HEK293T (cell line): ENCODE measurements at places on chromosomes 5 and 9.

DNA sequence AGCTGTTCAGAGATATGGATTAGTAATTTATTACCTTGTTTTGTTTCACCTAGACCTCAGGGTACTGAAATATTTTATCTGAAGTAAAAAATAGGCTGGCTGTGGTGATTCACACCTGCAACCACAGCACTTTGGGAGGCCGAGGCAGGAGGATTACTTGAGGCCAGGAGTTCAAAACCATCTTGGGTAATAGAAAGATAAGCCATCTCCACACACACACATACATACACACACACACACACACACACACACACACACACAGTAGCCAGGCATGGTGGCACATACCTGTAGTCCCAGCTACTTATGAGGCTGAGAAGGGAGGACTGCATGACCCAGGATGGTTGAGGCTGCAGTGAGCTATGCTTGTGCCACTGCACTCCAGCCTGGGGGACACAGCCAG is 3.7 kb downstream of the ANXA2R start:
- DNase-seq, result no peak

DNA sequence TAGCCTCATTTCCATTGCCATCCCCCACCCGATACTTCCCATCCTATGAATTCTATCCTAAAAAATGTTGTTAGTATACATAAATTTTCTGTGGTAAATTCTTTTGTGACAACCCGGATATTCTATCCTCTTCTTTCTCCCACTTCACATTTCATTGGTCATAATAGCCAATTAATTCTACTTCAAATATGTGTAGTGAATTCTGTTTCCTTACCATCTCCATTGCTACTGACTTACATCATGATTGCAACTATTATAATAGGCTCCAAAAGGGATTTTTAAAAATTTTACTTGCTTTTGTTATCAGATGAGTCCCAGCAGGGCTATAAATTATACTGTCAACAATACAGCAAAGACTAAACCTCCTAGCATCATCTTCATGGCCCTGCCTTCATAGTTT is 1326.8 kb downstream of the PTPRD start:
- DNase-seq, result no peak

DNA sequence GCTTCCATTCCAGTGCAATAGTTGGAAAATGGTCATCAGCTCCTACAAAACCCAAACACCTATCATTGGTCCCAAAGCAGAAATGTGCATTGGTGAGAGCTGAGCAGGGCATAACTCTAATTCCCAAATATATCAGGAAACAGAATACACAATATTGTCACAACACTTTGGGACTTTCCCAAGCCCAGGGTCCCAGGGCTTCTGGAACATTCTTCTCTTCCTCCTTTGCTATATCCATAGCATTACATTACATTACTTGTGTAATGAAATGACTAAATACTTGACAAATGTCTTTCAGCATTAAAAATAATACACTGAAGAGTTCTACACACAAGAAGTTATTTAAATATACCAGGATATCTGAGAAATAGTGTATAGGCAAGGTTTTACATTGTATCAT is 45.6 kb downstream of the LIX1 start:
- DNase-seq, result no peak

DNA sequence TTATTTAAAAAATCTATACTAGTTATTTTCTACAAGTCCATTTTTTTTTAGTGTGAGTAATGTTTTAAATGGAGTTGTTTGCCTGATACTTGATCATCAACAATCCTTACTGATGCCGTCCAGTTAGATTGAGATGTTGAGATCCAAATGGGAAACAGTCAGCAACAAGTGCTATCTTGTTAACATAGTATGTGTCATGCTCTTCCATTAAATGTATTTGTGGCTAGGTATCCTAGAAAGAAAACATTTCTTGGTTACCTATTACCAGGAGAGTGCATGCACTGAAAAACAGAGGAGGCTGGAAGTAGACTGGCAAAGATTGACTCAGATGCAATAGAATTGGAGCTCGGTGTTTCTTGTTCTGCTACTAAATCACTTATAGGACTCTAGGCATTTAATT is 123.4 kb upstream of the MAN2A1 start:
- DNase-seq, result no peak

GRCh38 chr5:149895416-149896345 is 48.9 kb downstream of the PDE6A start:
- no peak for DNase-seq

- DNase-seq, result no peak
These were observed 22.6 kb downstream of the PIP5K1B start for GRCh38 chr9:68727636-68728035.

DNA sequence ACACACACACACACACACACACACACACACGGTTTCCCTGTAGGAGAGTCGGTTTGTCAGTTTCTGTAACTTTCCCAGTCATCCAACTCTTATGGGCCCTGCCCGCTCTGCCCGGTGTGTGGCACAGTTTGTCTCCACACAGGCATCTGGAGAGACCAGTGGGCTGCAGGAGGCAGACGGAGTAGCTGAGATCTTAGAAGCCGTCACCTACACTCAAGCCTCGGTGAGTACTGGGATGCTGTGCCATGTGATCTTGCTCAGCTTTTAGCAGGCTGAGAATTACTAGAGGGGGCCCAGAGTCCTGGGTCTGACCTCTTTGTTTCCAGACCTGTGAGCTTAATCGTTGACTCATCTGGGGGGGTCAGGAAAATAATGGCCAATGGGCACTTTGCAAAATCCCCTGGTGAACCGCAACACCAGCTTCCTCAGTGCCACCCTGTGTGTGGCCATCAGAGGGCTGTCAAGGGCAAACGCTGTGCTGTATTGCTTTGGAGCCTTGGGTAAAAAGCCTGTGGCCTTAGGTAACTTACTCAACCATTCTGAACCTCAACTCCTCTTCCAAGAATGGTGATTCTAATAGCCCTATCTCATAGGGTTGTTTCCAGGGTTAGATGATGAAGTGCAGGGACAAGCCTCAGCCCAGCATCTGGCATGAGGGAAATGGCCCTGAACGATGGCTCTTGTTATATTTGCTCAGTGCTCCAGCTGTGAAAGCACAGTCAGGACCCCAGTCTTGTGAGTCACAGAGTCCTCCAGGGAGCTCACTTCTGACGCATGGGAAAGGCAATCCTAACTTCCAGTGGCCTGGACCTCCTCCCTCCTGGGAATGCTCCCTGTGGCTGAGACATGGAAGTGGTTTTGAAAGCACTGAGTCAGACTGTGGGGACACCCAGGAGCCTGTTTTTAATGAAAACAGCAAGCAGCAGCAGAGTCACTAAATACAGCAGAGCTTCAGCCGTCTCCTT is 45.6 kb downstream of the COL15A1 start:
- DNase-seq, result no peak

DNA sequence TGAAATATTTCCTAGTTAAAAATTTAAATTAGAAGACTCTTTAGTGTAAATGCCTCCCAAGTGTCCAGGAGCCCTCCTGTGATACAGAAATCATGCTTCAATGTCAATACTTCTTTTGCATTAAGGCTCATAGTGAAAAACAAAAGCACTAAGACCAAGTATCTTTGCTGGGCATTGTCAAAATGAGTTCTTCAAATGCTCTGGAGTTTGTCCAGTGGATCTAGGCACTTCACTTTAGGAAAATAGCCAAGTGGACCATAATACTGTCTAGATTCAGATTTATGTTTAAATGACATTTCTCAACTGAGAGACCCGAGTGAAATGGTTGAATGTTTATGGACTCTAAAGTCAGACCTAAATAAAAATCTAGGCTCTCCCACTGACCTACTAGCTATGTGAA is 21.3 kb upstream of the CCDC112 start:
- no peak for DNase-seq

DNA sequence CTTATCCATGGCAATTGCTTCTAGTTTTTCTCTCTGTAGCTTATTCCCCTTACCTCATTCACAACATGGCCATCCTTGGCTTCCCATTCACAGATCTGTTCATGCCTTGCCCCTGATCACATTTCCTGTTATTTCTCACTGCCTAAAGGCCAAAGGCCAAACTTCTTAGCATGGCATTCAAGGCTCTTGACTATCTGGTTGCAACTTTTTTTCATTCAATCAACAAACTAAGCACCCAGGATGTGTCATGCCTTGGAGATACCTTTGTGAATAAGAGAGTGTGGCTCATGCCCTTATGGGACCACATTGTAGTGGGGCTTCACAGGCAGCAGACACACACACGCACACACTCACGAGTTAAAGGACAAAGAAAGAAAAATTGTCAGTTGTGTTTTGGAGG is 27.6 kb downstream of the FGF1 start:
- no peak for DNase-seq

DNA sequence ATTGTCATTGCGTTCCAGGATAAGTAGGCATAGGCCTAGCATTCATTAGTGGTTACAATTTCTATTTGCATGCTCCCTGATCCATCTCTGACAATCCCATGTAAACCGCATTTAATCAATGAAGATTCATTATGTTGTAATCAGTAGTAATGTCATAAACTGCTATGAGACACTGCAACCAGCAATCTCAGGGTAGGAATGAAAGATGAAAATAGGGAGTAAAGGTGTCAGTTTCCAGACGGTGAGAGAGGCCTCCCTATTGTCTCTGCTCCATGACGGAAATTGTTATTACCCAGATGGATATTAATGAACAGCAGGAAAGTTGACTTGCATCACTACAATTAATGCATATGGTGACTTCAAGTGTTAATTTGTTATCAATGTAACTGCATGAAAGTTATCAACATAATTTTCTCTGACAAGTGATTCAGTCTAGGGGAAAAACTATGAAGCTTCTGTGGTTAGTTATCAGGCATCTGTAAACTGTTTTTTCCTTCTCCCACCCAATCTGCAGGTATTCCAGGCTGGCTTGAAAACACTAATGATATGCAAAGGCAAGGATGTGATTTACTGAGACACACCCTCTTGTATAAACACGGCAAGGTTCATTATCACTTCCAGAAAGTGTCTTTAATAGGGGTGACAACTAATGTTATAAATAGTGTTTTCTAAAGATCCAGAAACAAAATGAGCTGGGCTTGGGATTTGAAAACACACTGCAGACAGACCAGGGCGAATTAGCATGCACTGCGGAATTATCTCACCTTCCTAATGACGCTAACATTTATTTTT is 73.5 kb downstream of the ZNF622 start:
- DNase-seq, result no peak

DNA sequence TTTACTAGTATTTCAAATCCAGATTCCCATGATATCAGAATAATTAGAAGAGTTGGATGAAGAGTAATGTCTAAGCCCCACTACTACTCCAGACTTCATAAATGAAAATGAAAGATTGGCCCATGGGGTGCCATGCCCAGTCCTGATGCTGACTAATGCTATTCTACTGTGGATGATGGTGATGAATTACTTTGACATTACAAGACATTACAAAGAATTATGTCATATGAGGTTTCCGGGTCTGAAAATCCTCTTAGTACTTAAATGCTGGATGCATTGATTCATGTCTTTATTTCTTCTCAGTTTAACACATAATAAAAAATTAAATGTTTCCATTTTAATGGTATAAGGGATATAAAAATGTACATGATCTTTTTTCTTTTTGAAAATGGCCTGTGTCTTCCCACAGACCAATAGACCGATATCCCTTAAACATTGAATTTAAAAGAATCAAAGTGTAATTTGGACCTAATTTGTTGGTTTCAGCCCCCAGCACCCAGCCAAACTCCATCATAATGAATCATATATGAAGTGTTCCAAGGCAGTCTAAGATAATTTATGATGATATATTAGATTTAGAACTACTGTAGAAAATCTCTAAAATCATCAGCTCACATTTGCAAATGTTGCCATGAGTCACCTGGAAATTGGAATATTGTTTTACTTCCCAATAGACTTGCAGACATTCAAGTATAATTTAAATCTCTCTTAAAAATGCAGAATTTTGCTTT is 223.6 kb upstream of the SGCD start:
- no peak for DNase-seq

DNA sequence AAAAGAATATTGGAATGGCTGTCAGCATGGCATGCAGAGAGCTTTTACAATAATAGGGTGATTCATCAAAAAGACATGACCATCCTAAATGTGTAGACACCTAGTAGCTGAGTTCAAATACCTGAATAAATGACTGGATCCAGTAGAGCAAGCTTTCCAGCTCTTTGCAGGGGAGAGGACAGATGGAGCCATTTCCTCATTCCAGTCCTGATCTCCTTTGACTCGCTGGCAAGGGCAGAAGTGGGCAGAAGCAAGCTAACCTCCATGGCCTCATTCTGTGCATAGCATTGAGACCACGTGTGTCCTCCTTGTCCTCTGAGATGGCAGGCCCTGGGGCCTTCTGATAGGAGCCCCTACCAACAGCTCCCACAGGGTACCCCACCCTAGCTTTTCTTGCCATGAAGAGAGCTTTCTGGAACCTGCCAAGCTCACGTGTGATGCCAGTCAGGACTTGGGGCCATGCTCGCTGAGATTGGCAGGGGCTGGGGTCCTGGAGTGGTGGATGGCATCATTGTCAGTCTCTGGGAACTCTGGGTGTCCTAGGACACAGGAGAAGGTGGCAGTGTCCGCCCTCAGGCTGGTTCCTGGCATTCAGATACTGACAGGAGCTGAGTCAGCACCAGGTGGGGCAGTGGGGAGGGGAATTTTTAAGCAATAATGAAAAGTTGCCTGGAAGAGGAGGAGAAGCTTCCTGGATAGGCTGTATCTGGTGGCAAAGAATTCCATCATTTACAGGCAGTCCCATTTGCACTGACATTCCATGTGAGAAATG is 33.6 kb downstream of the WWC1 start:
- no peak for DNase-seq

DNA sequence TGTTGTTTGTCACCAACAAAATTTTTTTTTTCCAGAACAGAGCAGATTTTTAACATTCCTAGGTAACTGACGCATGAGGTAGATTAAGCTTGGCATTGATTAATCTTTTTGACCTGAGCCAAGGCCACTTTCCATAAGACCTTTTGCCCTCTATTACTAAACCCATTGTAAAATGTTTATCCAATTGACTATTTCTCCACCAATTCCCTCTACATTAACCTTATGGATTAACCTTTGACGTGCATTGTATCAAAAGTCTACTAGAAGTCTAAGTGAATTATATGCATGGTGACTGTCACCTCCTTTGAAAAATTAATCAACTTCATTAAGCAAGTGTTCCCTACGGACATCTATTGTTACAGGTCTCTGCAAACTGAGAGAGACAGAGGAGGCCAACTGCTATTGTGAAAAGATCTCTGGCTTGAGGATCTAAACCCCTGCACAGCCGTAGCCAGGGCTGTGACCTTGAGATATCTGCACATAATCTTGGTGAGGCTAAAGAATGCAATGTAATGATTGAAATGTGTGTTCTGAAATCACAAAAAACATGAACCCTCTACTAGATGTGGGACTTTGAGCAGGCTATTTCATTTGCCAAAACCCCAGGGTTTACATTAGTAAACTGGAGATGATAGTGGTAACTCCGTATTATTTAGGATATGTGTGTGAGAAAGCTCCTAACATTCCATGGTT is 632.2 kb downstream of the TLR4 start:
- DNase-seq, result no peak

GRCh38 chr9:135889564-135890189 is 17.7 kb downstream of the CAMSAP1 start:
- DNase-seq, result no peak

GRCh38 chr9:25177858-25178257 is 500.4 kb downstream of the TUSC1 start:
- DNase-seq, result no peak

- DNase-seq, result no peak
These were observed 145.0 kb downstream of the SLC24A2 start for GRCh38 chr9:19643875-19644274.

GRCh38 chr9:94800424-94801117 is 74.1 kb downstream of the AOPEP start:
- DNase-seq, result no peak

- DNase-seq, result no peak
These were observed 121.7 kb downstream of the NREP start for GRCh38 chr5:111635151-111635902.
